Activated CD4-positive, alpha-beta T cell treated with anti-CD3 and anti-CD28 coated beads, Interleukin-2, amount 50 U/mL, for 4 hours (primary cell): ENCODE measurements at places on chromosomes 12 and 14.

DNA sequence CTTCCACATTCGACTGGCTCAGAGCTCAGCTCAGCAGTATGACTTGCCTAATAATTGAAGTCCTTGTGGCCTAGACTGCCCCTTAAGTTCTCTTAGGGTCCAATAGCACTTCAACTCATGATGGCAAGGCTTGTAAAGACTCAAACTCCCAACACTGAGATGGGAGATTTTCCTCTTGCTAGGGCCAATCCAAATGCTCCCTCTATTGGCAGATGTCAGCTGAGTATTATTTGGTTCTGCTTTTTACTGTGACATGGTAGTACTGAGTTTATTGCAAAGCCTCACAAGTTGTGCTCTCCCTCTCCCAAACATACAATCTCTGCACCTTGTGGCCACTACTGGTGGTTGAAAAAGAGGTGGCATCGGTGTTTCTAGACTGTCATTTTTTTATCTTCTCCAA is 164.2 kb downstream of the ALG10 start:
- no peak for DNase-seq

DNA sequence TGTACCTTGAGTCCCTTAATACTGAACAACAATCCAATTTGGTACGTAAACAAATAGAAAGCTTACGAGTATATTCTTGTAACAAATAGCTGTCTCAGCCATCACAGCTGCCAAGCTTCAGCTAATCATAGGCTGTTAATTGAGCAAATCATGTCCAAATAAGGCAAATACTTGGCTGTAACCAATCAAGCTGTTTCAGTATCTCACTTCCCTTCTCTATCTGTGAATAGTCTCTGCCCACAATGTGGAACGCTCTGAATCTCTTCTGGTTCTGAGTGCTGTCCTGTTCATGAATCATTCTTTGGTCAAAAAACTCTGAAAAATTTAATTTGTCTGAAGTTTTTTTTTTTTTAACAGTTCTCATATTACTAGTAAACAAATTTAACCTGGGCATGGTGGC is 5.8 kb upstream of the NEMF start:
- DNase-seq = no peak

GRCh38 chr14:61171727-61172126 is 109.4 kb downstream of the TMEM30B start:
- no peak for DNase-seq

DNA sequence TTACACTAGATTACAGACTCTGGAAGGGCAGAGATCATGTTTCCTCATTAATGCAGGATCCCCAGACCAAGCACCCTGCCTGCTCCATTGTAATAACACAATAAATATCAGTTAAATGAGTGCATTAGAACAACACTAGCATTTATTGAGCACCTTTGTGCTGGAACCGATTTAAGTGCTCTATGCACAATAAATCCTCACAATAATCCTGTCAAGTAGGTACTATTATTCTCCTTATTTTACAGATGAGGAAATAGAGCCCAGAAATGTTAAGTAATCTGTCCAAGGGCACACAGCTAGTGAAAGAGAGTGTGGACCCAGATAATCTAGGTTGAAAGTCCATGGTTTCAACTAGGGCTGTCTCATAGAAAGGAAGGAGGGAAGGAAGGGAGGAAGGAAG is 69.8 kb downstream of the MAP1LC3B2 start:
- DNase-seq = no peak

GRCh38 chr12:57048423-57049118 is 1.4 kb downstream of the MYO1A start:
- no peak for DNase-seq

DNA sequence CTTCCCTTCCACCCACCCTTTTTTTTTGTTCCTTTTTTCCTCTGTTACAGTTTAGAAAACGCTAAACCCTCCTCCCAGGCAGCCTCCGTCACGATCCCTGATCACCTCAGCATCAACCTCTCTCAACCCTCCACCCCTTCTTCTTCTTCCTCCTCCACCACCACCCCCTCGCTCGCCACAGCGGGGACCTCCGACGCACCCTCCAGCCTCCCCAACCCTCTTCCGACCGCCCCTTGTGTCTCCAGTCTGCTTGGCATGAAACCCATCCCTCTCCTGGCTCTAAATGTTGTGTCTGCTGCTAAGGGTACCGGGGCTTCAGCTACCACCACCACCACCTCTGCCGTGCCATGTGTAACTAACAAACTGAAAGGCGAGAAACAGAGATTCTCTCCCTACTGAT is 22.9 kb downstream of the PCBP2 start:
- DNase-seq = no peak

DNA sequence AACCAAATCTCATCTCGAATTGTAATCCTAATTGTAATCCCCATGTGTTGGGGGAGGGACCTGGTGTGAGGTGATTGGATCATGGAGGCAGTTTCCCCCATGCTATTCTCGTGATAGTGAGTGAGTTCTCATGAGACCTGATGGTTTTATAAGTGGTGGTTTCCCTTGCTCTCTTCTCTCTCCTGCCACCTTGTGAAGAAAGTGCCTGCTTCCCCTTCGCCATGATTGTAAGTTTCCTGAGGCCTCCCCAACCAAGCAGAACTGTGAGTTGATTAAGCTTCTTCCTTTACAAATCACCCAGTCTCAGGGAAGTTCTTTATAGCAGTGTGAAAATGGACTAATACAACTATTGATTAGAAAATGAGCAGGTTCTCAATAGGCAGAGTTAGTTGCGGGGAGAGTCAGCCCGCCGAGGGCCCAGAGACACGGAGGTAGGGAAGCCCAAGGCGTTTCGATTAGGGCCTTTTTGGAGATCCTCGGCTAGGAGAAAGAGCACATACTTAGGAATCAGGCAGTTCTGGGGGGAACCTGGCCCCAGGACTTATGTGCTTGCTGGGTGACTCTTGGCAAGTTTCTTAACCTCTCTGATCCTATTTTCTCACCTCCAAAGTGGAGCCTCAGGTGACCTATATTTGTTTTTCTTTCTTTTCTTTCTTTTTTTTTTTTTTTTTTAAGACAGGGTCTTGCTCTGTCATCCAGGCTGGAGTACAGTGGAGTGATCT is 65.7 kb downstream of the MVK start:
- no peak for DNase-seq

GRCh38 chr12:117033382-117034221 is 65.6 kb downstream of the TESC start:
- no peak for DNase-seq

- no peak for DNase-seq
Observed at GRCh38 chr12:123141615-123142517, 9.0 kb downstream of the PITPNM2 start.

DNA sequence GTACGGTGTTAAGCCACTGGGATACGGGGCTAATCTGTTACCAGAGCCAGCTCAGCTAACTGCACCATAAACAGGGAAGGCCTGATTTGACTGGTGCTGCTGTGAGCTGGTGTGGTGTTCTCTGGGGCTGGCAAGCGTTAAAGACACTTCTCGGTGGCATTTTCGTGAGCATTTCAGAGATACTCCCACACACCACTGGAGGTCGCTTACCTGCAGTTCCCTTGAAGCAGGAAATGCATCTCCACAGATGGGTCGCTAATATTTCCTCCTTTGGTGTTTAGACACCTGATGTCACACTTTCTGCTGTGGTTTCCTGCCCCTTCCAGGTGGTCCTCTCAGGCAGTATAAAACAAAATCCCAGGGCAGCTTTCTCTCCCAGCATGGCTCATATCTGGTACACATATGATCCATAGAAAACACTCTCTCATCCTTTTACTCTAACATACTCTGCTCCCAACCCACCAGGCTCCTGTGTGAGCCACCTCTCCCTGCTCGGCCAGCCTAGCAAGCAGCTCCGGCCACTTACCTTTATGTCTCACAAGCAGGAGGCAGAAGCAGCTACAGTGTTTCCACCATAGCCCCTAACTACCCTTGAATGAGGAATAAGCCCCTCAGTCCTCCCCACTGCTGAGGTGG is 129.9 kb upstream of the GRIN2B start:
- no peak for DNase-seq

- no peak for DNase-seq
Observed at GRCh38 chr14:68474741-68475140, 318.1 kb downstream of the ZFP36L1 start.

- DNase-seq = no peak
Observed at GRCh38 chr14:104442107-104442551, 137.4 kb upstream of the C14orf180 start.

GRCh38 chr12:49331380-49332222 is 5.4 kb downstream of the C1QL4 start:
- DNase-seq = no peak

DNA sequence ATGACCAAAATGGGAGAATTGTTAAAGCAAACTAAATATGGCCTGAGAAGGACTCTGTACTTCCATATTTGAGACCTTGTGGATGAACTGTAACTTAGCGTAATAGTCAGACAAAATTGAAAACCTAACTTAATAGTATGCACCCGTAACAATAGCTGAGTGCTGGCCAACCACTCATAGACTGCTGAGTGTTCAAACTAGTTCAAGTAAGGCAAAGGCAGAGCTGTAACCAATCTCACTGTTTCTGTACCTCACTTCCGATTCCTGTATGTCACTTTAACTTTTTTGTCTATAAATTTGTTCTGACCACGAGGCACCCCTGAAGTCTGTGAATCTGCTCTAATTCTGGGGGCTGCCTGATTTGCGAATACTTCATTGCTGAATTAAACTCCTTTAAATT is 27.0 kb upstream of the OS9 start:
- no peak for DNase-seq

DNA sequence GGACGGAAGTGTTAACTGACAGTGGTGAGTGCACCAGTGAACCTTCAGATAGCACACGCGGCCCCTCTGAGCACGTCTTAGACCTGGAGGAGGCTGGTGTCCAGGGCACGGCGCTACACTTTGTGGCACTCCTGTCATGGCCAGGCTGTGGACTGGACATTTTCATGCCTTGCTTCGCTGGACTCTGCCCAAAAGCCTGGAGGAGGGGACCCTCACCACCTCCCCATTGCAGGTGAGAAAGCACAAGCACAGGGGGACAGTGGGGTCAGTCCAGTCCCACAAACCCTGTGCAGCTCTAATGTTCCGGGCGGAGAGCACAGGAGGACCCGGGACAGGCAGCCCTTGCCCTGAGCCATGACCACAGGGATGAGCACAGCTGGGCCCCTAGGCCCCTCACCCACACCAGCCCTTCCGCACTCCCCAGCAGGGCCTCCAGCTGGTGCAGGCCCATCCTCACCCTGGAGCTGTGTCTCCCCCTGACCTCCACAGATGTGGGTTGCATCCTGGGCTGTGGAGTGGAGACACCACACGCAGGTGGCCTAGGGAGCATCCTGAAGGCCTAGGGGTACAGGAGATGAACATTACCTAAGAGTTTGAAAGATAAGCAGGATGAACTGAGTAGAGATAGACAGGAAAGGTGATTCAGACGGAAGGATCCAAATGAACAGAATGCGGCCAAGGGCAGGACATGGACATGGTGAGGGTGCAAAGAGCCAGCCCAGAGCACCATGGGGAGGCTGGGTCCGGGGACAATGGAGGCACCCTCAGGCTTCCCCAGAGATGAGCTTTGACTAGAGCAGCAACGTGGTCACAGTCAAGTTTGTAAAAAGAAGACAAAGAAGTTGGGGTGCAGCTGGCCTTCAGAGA is 132.8 kb downstream of the BCL11B start:
- DNase-seq = no peak

- DNase-seq = no peak
Observed at GRCh38 chr12:68420225-68421010, 88.3 kb upstream of the MDM1 start.

- no peak for DNase-seq
Observed at GRCh38 chr12:55116152-55116551, 10.1 kb upstream of the OR9K2 start.

DNA sequence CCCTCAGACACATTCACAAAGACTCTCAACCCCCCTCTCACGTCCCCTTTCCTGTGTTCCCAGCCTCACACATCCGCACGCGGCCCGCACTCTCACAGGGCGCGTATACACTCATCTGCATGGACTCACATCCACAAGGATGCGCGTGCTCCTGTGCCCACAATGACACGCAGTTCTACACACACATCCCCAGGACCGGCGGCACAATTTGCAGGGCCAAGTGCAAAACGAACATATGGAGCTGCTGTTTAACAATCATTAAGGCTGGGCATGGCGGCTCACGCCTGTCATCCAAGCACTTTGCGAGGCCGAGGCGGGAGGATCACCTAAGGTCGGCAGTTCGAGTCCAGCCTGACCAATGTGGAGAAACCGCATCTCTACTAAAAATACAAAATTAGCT is 36.4 kb upstream of the EML1 start:
- DNase-seq = no peak

- peak; percentile 49 for DNase-seq
Observed at GRCh38 chr12:106301611-106302321, 767 bp upstream of the TCP11L2 start.

DNA sequence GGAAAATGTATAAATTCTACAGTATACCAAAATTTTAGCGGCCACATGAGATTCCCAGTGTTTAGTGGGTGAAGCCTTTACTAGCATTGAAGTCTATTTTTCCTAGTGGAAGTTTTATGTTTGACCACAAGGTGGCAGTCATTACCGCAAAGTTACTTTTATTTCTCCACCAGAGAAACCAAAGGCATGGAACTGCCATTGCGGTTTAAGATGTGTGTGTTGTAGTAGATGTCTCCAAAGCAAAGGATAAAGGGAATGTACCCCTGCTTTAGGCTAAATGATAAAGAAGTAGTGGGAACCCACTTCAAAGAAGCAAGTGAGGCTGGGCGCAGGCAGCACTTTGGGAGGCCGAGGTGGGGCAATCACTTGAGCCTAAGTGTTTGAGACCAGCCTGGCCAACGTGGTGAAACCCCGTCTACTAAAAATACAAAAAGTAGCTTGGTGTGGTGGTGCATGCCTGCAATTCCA is 140.5 kb downstream of the PRKCH start:
- no peak for DNase-seq

DNA sequence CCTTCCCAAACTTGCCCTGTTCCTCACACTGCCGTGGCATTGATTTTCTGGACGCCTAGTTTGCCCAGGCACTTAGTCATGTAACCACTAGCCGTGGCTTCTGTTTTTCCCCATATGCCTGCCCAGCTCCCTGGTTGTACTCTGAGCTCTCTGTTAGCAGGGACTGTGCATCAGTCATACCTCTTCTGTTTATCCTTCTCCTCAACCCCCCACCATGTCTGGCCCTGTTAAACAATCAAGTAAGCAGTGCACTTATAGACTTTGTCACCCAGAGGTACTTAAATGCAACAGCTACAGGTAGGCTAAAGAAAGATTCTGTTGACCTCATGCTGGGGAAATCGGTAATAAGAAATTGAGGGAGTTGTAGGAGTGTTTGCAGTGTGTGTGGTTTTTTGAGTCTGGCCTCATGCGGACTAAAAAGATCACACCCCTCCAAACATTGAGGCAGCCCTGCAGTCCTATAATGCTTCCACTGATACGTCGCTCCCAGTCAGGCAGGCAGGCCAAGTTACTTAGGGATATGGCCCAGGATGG is 17.0 kb downstream of the UBE3B start:
- DNase-seq = no peak

GRCh38 chr14:64364907-64365306 is 23.2 kb upstream of the MTHFD1 start:
- DNase-seq = no peak

- DNase-seq = no peak
Observed at GRCh38 chr12:116323406-116324386, 46.2 kb upstream of the MED13L start.

- no peak for DNase-seq
Observed at GRCh38 chr12:8701046-8701660, 3.4 kb downstream of the RIMKLB start.

- DNase-seq = no peak
Observed at GRCh38 chr12:116184763-116185162, 92.7 kb downstream of the MED13L start.
